ENCODE measurements at places on chromosomes 11 and 22.
A peak's percentile ranks its signal among the peaks of the same experiment; 100 is the strongest.

- DNase-seq, result no peak
Observed at GRCh38 chr11:130315354-130315970, 745 bp upstream of the ZBTB44 start.

DNA sequence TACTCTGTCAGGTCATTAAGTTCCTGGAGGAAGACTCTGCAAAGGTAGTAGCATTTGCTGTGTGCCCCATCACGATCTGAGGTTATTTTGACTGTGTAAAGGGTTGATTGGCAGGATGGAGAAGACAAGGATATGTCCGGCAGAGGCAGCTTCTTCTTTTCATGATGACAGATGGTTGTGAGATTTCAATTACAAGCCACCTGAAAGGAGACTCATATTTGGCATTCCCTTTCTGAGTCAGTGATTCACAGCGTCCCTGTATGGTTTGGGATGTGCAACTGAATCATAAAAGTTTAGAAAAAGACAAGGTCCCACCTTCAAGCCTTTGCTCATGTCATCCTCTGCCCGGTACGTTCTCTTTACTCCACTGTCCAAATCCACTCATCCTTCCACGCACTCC is 113.4 kb downstream of the MTNR1B start:
- DNase-seq, result no peak

- DNase-seq, result no peak
Observed at GRCh38 chr11:63243533-63243932, at the start of gene SLC22A25. Gene SLC22A25, minus strand, starts transcription at chr11:63243599. Its CDS starts 13,947 bp downstream, at chr11:63229652.

- no peak for DNase-seq
Observed at GRCh38 chr11:71484248-71485062, 31.5 kb downstream of the NADSYN1 start.

DNA sequence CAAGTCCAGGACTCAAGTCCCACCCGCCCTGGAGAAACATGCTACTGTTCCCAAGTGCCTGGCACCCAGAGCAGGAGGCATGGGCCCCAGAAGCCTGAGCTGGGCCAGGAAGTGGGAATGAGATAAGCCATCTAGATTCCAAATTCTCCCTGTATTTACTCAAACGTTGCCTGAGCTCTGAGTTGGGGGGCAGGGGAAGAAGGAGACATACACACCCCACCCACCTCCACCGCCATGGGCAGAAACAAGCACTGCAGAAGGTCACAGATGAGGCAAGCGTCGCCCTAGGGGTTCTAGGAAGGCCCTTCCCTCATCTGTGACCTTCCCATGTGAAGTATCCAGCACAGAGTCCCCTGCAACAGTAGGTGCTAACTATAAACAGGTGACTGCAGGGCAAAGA is 54.0 kb downstream of the PLEKHA7 start:
- DNase-seq, result no peak

- peak; percentile 7 for DNase-seq
Observed at GRCh38 chr22:41619979-41620588, 759 bp downstream of the DESI1 start.

GRCh38 chr11:35548925-35549561 is 23.6 kb upstream of the PAMR1 start:
- peak; percentile 53 for DNase-seq

DNA sequence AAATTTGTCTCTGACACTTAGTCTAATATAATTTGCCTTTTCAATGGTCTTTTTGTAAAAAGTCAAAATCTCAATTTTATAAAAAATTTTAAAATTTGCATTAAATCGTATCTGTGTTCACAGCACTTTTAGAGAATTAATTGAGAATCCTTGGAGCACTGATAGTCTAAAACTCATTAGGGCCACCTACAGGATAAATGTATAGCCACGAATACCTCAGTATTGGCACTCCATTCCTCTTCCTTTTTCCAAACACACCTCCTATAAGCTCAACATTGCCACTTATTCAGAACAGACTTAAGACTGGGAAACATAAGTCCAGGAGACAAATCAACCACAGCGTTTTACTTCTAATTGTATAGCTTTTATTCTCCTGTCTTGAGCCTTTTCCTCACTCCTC is 776.0 kb upstream of the ARHGAP42 start:
- no peak for DNase-seq

DNA sequence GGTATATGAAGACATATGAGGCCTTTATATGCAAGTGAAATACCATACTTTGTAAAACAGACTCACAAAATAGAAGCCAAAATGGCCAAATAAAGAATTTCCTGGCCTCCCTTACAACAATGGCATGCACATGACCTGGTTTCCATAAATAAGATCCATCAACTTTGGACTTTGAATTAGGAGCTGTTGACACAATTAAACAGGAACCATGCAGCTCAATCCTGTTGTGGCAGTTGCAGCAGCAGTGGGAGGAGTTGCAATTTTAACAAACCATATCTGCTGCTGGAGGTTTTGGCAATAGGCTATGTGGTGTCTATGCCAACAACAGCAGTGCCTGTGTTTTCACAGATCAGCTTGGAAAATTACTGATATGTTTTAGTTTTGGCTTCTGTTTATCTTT is 818.6 kb downstream of the FAM181B start:
- no peak for DNase-seq

GRCh38 chr22:35191412-35191811 is 65.9 kb upstream of the HMGXB4 start:
- peak; percentile 80 for DNase-seq

DNA sequence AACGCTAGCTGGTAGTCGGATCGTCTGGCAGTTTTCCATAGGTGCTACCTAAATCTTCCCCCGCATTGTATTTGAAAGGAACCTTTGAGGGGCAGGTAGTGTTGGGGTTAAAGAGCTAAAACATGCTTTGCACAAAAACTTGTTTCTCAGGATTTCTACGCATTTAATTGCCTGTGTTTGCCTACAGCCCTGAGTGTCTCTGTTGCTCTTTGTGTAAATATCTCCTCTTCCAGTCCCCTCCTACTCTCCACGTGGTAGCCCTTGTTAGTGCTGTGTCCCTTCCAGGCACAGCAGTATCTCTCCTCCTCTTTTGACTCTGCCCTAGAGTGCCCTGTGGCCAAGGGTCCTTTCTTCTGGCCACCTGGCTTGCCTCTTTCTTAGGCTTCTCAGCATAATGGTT is 81.7 kb downstream of the BARX2 start:
- DNase-seq, result no peak

GRCh38 chr11:123800036-123800435 is 6.1 kb downstream of the OR6M1 start:
- DNase-seq, result peak; percentile 93

DNA sequence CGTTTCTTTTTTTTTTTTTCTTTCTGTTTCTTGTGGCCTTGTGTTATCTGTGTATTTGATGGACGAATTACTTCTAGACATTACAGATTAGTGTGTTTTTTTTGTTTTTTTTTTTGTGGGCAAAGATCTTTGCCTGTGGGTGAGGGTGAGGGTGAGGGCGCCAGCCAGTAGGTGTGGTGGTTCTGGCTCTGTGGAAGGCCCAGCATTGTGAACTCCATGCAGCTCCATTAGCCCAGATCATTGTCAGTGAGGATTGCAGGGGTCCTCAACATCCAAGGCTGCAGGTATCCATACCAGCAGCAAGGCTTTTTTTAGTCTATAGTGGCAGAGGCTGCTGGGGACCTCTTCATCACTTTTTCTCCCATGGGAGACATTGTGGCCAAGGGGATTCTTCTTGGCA is 13.7 kb downstream of the BIRC2 start:
- DNase-seq, result no peak

DNA sequence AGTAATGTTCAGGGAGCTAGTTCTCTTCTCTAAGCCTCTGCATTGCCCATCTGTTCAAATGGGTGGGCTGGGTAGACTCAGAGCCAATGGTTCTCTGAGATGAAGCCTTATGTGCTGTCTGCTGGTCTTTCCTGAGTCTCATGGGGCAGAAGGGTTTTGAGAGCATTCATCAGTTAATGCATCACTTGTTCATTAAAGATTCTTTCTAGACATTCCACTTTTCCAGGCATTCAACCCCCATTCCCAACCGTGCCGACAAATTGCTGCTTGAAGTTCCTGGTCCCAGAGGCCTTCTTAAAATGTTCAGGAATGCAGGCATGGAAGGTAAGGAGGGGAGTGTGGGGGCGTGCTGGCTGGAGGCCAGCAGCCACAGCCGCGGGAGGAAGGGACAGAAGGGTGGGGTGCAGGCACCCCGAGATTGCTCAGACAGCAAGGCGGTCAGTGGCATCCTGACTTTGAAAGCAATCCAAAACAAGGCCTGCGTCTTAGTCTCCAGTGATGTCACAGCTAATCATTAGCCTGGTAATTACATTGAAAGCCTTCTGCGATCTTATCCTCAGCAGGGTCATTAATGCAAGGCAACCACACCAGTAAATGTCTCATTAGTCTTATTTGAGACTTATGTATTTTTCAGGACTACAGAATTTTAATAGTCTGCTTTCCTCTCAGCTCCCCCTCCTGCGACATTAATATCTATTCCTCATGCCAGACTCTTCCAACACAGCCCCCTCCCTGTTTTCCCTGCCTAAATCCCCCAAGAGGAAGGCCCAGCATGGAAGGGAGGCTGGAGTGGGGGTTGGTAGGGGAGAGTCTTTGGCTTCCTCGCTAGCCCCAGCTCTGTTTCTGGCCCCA is 328.8 kb downstream of the MIAT start:
- no peak for DNase-seq

- no peak for DNase-seq
Observed at GRCh38 chr11:104370478-104370877, 206.5 kb upstream of the PDGFD start.

DNA sequence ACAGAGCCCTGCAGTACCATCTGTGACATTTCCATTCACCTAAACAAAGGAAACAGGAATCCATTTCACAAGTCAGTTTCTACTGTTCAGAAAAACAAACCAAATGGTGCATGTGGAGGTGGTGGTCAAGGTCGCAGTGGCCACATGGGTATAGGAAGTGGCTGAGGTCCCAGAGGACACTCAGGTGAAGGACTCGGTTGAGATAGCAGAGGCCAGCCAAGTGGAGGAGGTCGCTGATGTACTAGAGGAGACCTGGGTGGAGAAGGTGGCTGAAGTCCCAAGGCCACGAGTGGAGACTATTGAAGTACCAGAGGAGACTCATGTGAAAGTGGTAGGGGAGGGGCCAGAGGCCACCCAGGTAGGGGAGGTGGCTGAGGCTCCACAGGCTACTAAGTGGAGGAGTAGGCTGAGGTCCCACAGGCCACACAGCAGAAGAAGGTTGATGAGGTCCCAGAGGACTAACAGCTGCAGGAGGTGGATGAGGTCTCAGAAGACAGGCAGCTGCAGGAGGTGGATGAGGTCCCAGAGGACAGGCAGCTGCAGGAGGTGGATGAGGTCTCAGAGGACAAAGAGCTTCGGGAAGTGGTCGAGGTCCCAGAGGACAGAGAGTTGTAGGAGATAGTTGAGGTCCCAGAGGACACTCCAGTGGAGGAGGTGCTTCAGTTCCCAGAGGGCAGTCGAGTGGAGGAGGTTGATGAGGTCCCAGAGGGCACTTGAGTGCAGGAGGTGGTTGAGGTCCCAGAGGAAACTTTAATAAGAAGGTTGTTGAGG is 40.2 kb downstream of the ZNF195 start:
- no peak for DNase-seq

GRCh38 chr11:103274025-103274424 is 164.8 kb downstream of the DYNC2H1 start:
- DNase-seq, result no peak

DNA sequence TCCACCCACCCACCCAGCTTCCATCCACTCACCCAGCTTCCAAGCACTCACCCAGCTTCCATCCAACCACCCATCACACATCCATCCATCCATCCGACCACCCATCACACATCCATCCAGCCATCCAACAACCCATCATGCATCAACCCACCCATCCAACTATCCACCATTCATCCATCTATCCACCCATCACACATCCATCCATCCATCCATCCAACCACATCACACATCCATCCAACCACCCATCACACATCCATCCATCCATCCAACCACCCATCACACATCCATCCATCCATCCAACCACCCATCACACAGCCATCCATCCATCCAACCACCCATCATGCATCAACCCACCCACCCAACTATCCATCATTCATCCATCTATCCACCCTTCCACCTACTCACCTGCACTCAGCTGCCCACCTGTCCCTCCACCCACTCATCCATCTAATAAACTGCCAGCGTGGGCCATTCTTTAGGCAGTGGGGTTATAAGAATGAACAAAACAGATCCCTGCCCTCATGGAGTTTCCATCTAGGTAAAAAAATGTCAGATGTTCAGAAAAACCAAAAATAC is 88.2 kb downstream of the CELSR1 start:
- DNase-seq, result no peak

DNA sequence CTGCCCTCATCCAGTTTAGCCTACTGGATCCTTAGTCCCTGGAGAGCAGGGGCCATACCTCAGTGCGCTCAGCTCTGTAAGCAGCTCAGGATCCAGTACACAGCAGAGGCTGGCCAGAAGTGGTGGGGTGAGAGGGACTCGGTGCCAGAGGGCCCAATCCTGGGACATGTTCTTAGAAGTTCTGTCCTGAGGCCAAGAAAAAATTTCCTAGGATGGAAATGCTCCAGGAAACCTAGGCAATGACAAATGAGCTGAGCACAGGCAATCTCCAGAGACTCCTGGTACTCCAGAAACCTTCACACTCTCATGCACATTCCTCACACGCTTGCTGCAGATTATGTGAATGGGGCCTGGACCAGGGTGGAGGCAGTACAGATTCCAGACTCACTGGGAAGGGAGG is 89.6 kb downstream of the SERGEF start:
- peak; percentile 5 for DNase-seq

DNA sequence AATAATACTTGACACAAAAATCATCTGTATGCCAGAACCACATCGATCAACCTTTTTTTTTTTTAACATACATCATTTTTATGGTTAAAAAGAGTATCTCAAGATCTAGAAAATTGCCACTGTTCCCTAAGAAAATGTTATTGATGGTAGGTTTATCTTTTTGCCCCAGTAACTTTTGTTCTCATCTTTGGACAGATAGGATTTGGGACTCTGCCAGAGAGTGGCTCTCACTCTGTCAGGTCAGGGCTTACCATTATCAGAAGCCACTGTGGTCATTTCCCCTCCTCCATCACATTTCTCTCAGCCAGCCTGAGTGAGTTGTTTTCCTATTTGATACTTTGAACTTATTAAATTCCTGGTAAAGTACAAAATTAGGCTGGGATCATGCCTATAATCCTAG is 47.9 kb upstream of the YWHAH start:
- no peak for DNase-seq

DNA sequence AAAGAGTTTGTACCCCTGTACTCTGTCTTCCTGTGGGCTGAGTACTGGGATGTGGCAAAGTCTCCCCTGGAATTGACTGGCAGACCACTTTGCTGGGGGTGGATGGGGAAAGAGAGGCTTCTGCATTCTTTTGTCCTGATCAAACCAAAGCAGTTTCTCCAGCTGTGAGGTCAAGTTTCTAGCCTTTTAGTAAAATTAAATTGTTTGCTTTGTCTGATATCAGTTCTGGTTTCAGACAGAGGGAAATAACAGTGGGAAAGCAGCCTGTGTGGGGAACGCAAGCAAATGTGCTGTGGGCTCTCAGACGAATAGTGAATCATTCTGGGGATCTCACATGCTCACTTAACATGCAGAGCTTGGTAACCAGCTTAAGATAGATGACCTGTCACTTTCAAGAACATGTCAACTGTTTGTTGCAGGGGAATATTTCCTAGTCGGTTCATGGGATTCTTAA is 151.6 kb downstream of the FAT3 start:
- peak; percentile 81 for DNase-seq

GRCh38 chr11:36116161-36116560 is 172.3 kb downstream of the LDLRAD3 start:
- no peak for DNase-seq
